ENCODE measurements at places on chromosomes 6 and 20.

- no peak for ATAC-seq
These were observed 157.7 kb downstream of the VEGFA start for GRCh38 chr6:43927532-43928210.

GRCh38 chr20:60817891-60818290 is 434.2 kb upstream of the CDH4 start:
- no peak for ATAC-seq

GRCh38 chr6:83067448-83068439 is at the start of gene DOP1A:
TSS of gene DOP1A (plus strand) at chr6:83067671. CDS start at chr6:83096978, 29,307 bp downstream.
- peak; percentile 90 for ATAC-seq

GRCh38 chr6:157763129-157763903 is 59.7 kb upstream of the SNX9 start:
- no peak for ATAC-seq

DNA sequence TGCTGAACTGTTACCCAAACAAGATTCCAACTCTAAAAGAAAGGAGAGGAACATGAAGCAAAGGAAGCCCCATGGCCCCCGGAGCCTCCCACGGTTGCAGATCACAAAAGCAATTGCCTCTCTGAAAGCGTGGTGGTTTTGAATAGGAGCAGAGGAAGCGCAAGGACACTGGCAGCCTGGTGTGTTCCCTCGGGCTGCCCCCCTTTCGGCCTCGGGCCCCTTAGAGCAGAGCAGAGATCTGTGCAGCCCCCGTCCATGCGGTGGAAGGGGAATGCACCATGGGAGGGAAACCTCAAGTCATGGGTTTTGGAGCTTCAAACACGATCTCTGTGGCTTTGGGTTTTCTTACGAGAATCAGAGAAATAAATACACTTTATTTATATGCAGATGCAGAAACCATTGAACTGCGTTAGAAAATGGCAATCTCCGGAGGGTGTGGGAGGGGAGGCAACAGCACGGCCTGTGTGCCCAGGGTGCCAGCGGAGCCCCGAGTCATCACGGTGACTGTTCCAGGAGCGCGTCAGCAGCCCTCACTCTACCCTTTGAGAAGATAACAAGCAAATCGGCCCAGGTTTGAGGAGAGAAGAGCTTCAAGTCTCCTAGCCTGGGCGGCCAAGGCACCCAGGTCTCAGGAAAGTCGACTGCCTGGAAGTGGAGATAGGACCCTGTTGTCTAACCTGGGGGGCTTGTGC is 20.5 kb downstream of the FOXF2 start:
- no peak for ATAC-seq

DNA sequence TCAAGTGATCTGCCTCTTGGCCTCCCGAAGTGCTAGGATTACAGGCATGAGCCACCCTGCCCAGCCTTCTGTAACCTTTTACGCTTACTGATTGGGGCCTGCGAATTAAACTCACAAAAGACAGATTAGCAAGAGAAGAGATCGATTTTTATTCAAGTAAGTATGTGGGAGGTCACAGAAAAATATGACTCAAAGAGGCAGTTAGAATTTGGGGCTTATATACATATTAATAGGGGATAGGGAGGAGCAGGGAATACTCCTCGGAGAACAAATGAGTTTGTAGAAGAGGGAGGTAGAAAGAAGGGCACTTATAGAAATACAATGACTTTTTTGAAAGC is 78.9 kb downstream of the CD24 start:
- ATAC-seq: no peak

- ATAC-seq: no peak
These were observed 97.5 kb downstream of the MAFB start for GRCh38 chr20:40591536-40591935.

DNA sequence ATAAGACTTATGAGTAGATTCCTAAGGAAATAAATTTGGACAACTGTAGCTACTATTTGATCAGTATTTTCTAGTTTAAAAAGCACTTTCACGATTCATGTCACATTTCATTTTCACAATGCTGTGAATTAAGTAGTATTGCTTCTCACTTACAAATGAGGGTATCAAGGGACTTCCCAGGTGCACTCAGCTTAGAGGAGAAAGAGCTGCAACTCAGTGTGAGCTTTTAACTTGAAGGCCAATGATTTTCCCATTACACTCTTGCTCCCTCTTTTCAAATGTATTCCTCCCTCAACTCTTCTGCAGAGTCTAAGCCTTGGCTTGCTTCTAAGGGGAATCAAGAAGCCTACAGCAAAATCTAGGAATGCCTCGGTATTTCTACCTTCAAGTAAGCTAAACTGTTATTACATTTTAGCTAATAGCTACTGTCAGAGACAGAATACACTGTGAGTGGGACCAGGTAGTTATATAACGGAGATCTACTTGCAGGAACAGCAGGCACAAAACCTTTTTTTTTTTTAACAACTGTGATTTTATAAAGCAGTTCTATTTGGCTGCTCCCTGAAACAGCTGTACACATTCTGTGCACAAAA is 339.0 kb downstream of the SYNE1 start:
- no peak for ATAC-seq

DNA sequence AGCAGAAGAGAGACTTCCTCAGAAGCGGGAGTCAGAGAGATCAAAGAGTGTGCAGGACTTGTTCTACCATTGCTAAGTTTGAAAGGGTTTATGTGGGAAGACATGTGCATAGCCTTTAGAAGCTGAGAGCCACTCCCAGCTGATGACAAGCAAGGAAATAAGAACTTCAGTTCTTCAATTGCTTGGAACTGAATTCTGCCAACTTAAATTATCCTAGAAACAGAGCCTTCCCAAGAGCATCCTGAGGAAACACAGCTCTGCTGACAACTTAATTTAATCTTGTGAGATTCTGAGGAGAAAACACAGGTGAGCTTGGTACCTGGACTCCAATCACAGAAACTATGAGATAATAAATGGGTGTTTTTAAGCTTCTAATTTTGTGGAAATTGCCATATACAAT is 150.6 kb upstream of the OGFRL1 start:
- ATAC-seq: no peak

- ATAC-seq: no peak
These were observed 142.0 kb downstream of the FAM83B start for GRCh38 chr6:54988576-54988975.

- ATAC-seq: no peak
These were observed 55.4 kb downstream of the LAMA4 start for GRCh38 chr6:112199001-112199403.

DNA sequence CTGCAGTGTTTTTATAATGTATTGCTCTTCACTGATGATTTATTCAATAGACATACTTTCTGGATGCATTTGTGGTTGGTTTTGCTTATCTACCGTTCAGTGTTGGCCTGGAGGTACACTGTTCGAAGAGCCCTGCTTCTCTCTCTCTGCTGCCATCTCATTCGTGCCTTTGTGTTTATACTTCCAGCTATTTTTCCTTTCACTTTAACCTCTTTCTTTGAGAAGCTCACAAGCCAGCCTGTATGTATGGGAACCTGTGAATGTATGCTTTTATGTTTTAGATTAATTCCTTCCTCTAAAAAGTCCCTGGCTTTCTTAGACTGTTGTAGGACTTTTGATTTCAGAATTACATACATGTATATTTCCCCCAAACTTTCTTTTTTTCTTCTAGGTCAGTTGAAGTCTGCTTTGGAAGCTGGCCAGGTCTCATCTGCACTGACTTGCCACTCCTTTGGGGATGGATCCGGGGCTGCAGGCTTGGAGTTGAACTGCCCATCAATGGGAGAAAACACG is 83.0 kb downstream of the SCAND1 start:
- no peak for ATAC-seq

DNA sequence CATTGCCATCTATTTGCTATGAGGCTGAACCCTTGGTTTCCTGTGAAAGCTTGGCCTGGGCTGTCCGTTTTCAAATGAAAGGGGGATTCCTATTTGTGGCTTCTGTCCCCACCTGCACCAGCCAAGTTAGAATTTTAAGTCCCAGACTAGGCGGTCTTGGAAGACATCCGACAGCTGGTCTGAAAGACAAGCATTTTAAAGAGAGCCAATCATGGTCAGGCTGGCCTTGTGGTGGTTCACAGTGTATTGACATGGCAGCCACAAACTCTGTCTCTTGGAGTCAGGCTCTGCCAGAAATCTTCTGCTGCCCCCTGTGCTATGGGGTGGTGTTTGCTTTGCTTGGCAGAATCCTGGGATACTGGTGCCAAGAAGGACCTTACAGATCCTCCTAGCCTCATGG is 319.2 kb upstream of the MOCS1 start:
- ATAC-seq: no peak

DNA sequence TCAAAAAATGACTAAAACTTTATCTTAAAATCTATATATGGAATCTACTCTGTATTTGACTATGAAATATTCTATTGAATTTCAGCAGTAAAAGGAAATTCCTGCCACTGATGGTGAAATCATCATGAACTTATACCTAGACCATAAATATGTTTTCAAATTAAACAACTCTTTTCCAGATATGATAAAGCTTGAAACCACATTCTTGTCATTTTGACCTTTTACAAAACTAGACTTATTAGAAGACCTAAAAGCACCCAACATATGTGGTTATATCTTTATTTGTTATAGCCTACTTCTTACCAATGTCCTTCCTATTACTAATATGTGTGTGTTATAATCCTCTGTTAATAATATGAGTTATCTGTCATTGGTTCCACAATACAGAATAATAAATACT is 35.3 kb downstream of the FRK start:
- no peak for ATAC-seq

- ATAC-seq: no peak
These were observed 19.7 kb upstream of the SLC22A3 start for GRCh38 chr6:160328447-160328846.

DNA sequence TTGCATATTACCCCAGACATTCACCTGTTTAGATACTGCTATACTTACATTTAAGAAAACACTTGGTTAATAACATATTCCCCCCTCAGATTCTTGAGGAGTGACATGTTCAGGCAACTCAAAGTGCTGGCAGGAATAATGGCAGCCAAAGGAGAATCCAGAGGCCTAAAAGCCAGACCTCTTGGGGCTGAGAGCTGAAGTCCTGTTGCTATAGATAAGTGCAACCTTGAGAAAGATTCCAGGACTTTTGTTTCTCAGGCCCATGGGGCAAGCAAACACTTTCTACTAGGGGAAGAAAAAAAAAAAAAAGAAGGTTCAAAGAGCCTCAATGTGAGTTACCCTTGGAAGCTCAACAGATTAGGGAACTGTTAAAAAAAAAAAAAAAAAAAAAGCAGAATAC is 132.8 kb upstream of the BEND3 start:
- no peak for ATAC-seq

- ATAC-seq: no peak
These were observed 310.0 kb upstream of the PRND start for GRCh38 chr20:4411744-4412143.

GRCh38 chr6:3226481-3227362 is 731 bp downstream of the TUBB2B start:
- ATAC-seq: peak; percentile 34

- no peak for ATAC-seq
These were observed 604.6 kb upstream of the IMPG1 start for GRCh38 chr6:76677017-76677416.

- peak; percentile 30 for ATAC-seq
These were observed 165.8 kb downstream of the ZFAND3 start for GRCh38 chr6:37985355-37985754.

DNA sequence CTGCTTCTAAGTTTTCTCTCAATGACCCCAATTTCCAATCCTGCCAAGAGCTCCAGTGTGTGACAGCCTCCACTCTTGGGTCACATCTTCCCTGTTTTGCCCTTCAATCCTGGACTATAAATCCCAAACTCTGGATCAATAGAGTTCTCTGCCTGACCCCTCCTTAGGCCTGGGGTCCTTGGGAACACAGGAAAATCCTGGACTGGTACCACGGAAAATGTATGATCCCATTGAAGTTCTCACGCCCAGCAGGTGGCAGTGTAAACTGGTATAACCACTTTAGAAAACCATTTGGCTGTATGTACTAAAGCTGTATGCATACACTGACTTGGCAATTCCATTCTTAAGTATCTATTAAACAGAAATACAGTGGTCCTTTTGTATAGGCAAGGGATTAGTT is 98.0 kb downstream of the SNAP25 start:
- no peak for ATAC-seq

DNA sequence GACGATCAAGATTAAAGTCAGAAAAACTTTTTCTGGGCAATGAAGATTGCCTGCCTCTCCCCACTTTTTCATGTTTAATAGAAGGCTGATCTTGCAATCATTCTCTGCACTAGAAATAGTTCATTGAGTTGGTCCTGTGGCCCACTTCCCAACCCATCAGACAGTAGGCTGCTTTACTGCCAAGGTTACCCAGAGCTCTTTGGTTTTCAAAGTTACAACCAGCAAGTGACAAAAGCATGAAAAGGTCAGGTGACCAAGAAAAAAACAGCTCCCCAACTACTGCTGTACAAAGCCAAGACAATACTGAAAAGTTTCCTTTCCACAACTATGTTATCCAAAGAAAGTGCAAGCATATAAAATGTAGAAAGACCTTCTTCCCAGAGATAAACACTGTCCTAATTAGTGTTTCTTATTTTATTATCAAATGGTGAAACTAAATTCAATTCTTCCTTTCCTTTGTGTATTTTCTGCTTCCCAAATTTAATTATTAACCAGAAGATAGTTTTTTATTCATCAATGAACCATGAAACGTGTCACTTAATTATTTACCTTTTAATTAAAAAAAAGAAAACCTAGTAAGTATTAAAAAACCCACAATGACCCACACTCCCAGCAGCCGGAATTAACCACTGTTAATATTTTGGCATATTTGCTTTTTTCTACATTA is 16.6 kb downstream of the DNAAF9 start:
- ATAC-seq: no peak

- ATAC-seq: no peak
These were observed 36.0 kb upstream of the SNX9 start for GRCh38 chr6:157787080-157787479.

GRCh38 chr6:36703081-36703606 is 5.5 kb downstream of the RAB44 start:
- ATAC-seq: no peak

- ATAC-seq: peak; percentile 46
These were observed 64.8 kb downstream of the CARMIL1 start for GRCh38 chr6:25343984-25344383.

GRCh38 chr6:44737829-44738528 is 350.5 kb downstream of the CDC5L start:
- ATAC-seq: no peak

DNA sequence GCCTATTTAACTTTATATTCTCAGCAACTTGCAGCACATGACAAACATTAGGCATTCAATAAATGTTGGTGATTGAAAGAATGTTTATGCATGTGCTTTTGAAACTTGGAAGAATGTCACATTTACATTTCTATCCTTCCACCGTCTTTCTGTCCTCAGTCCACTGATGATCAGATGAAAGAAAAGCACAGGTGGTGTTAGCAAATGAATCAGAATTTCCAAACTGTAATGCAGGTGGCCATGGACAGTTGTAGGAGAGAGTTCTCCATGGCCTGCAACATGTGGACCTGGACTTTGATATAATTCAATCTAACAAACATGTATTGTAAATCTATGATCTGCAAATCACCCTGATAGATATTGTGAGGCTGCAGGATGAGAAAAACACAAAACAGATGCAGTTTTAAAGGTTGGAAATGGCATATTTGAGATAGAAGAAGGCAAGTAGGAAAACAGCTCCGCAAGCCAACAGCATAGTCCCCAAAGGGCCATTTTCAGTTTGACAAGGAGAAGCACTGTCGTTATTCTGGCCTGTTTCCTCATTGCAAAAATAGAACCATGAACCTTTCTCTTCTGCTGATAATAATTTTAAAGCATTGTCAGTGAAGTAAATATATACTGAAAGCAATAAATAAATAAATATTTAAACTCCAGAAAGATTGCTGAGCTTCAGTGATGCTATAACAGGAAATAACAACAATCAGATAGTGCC is 119.4 kb downstream of the AIG1 start:
- no peak for ATAC-seq

Measured in activated T-helper 17 cell treated with anti-CD3 and anti-CD28 coated beads, Interleukin-2, amount 50 U/mL, for 72 hours (primary cell).